ENCODE measurements at places on chromosomes 3 and 15. TPM values are rescaled to one million over a fixed set of nuclear protein-coding genes. Genes with fewer than 3 reads are reported as not detected.

DNA sequence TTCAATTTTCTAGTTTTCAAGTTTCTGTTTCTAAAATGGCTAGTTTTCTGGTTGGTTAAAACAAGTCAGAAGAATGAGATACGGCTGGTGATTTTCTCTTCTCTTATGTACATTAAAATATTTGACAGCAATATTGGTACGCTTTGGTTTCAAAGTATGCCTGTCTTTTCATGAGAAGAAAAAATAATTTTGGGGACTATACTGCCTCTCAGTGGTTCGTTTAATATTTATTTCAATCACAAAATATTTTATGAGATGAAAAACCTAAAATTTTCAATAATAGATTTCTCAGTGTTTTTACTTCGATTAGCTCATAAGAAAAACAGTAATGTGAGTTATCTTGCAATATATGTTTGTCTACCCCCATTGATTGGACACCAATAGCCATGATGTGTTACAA is 72.8 kb upstream of the AADACL2 start:
- H3K27ac ChIP-seq, result no peak overlapping the region
- H3K4me3 ChIP-seq, result no peak overlapping the region
- H3K36me3 ChIP-seq, result no peaks in the 10 kb centered on the region
- DNase-seq, result no peak
- H3K4me1 ChIP-seq, result no peaks in the 10 kb centered on the region
- peaks cover 4% of the 10 kb centered on the region for H3K27me3 ChIP-seq

- H3K27ac ChIP-seq, result peak overlapping the region; percentile 82
- peaks cover 58% of the 10 kb centered on the region for H3K4me1 ChIP-seq
- H3K4me3 ChIP-seq, result peak overlapping the region; percentile 68
- DNase-seq, result no peak
- H3K27me3 ChIP-seq, result peaks cover 22% of the 10 kb centered on the region
Observed at GRCh38 chr3:46348823-46349482, 5.0 kb upstream of the CCR2 start.

DNA sequence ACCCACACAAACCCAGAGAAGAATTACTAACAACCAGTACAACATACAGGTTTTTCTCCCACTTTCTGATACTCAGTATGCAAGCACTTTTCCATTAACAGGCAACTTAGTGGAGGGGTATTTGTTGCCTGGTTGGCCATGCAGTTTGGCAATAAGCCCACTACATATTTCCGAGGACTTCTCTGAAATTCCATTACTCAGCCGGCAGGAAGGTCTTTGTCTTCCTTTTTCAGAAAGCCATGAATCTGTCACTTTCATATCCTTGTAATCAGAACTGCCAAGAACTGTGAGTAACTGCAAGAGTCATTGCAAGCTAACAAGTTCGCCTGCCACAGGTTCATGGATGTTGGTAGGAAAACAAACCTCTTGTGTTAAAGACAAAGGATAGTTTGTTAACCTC is 422.3 kb upstream of the ROBO1 start:
- no peak for DNase-seq
- no peak overlapping the region for H3K27ac ChIP-seq
- no peaks in the 10 kb centered on the region for H3K27me3 ChIP-seq
- no peaks in the 10 kb centered on the region for H3K4me1 ChIP-seq

GRCh38 chr3:24012589-24013269 is 67.6 kb downstream of the NR1D2 start:
- no peaks in the 10 kb centered on the region for H3K27me3 ChIP-seq
- no peaks in the 10 kb centered on the region for H3K4me1 ChIP-seq
- no peak overlapping the region for H3K27ac ChIP-seq
- DNase-seq, result no peak
- no peak overlapping the region for H3K4me3 ChIP-seq

- peaks cover 41% of the 10 kb centered on the region for H3K27me3 ChIP-seq
- H3K4me1 ChIP-seq, result no peaks in the 10 kb centered on the region
- H3K4me3 ChIP-seq, result no peak overlapping the region
- H3K27ac ChIP-seq, result no peak overlapping the region
Observed at GRCh38 chr15:39851500-39852092, 68.5 kb downstream of the GPR176 start.

DNA sequence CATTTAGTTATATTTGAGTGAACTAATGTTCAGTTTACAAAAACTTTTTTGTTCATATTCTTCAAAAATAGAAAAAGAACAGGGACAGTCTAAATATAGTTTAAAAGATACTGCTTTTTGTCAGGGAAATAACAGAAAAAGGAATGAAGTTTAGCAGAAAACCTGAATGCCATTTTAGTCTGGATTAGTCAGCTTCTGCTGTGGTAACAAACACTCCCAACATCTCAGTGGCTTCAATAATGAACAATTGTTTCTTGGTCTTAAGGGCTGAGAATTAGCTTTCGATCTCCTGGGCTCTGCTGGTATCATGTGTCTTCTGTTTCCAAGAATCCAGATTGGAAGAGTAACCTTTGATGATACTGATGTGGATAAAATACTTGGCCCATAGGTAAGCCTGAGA is 12.4 kb upstream of the USP13 start:
- no peak overlapping the region for H3K27ac ChIP-seq
- H3K4me3 ChIP-seq, result no peak overlapping the region
- no peaks in the 10 kb centered on the region for H3K36me3 ChIP-seq
- peaks cover 1% of the 10 kb centered on the region for H3K27me3 ChIP-seq
- H3K4me1 ChIP-seq, result peaks cover 3% of the 10 kb centered on the region

GRCh38 chr3:158104431-158104921 is 1.7 kb downstream of the SHOX2 start:
- peaks cover 79% of the 10 kb centered on the region for H3K27me3 ChIP-seq
- no peak for DNase-seq
- H3K36me3 ChIP-seq, result peaks cover 15% of the 10 kb centered on the region
- no peak overlapping the region for H3K27ac ChIP-seq

DNA sequence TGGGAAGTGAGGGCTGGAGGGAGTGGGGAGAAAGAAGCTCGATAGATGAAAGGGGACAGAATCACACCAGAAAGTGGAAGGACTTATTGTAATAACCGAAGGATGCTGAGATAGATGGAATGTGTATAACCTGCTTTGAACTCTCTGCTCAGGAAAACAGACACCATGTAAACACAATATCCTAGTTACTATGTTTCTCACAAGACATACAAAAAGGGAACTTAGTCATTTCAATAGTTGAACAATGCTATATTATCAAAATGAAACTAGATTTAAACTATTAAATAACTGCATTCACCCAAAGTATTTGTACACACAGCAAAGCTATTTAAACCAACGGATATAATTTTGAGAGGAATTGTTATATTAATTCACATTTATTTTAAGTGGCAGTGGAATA is 108.3 kb upstream of the GADL1 start:
- no peaks in the 10 kb centered on the region for H3K36me3 ChIP-seq
- no peak overlapping the region for H3K27ac ChIP-seq
- H3K4me3 ChIP-seq, result no peak overlapping the region
- H3K4me1 ChIP-seq, result no peaks in the 10 kb centered on the region

- H3K4me3 ChIP-seq, result no peak overlapping the region
- no peak for DNase-seq
- H3K4me1 ChIP-seq, result peaks cover 23% of the 10 kb centered on the region
- no peaks in the 10 kb centered on the region for H3K36me3 ChIP-seq
- peak overlapping the region; percentile 62 for H3K27ac ChIP-seq
Observed at GRCh38 chr15:75153565-75154276, 48.0 kb upstream of the C15orf39 start.

DNA sequence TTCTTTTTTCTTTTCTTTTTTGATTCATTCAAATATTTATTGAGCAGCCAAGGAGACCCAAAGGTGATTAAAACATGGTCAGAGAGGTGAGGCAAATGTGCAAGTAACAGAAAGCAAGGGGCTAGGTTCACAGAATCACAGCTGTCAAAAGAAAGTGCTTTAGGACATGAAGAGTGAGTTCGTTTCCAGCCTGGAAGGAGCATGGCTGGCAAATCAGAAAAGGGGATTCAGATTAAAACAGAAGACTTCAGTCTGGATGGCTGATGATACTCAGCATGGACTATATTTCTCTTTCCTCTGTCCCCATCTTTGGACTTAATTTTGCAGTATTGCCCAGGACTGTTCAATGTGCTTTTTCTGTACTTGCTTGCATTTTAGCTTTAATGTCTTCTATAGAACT is 151.2 kb downstream of the NR1D2 start:
- H3K4me1 ChIP-seq, result no peaks in the 10 kb centered on the region
- DNase-seq, result no peak
- no peak overlapping the region for H3K4me3 ChIP-seq
- H3K27ac ChIP-seq, result no peak overlapping the region

DNA sequence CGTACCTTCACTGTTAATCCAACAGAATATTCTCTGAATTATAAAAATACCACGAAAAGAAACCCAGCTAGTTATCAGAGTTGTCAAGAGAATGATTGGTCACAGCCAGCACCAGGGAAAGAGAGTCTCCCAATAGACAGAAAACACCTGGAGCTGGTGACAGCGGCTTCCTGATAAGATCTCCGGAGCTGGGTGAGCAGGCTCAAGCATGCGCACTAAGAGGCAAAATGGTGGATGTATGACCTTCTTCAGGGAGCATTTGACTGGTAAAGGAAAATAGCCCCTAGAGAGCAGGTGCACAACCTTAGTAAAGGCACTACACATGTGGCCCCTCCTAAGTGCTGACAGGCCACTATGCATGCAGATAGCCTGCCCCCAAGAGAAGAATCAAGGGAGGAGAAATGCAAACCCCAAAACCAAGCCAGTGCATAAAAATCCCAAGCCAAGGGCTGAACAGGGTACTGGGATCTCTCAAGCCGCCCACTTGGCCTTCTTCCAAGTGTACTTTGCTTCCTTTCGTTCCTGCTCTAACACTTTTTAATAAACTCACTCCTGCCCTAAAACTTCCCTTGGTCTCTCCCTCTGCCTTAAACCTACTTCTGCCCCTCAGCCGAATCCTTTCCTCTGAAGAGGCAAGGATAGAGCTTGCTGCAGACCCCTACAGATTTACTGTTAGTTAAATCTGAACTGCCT is 93.2 kb downstream of the UACA start:
- H3K36me3 ChIP-seq, result no peaks in the 10 kb centered on the region
- no peak overlapping the region for H3K4me3 ChIP-seq
- DNase-seq, result no peak
- H3K4me1 ChIP-seq, result peaks cover 18% of the 10 kb centered on the region
- H3K27me3 ChIP-seq, result peaks cover 20% of the 10 kb centered on the region
- H3K27ac ChIP-seq, result no peak overlapping the region

DNA sequence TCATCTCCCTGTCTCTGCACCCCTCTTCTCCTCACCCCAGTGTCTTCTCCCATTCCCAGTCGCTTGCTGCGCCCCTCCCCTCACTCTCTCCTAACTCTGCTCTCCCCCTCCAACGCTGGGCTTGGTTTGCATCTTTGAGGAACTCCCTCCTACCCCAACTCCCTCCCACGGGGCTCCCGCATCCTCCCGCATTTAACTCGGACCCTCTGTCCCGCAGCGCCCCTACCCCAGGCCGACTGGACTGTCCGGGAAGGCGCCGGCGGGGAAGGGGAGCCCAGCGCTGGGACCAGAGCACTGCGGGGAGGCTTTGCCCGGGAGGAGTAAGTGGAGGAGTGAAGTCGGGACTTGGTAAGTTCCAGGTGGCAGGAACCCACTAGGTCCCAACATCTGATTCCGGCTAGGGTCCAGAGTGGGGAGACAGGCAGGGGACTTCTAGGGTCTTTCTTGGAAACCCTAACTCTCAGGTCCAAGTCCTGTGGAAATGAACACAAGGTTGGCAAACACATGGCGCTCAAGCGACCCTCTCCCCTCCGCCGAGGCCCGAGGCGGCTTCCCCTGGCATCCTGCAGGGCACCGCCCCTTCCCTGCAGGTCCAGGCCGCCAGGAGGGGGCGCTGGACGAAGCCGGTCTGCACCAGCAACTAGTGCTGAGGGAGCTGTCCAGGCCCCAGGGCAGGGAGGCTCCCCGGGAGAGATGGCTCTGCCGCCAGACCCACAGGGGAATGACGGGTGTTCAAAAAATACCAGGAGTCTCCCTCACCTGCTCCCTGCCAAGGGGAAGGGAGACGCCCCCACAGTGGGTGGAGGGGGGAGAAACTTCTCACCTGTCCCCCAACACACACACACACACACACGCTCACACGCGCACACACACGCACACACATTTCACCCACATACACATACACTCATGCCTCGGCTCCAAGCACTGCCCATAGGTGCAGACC is 53.2 kb downstream of the LHFPL4 start:
- peaks cover 7% of the 10 kb centered on the region for H3K4me1 ChIP-seq
- peak; percentile 92 for DNase-seq
- H3K27ac ChIP-seq, result no peak overlapping the region
- no peak overlapping the region for H3K4me3 ChIP-seq
- H3K36me3 ChIP-seq, result no peaks in the 10 kb centered on the region

DNA sequence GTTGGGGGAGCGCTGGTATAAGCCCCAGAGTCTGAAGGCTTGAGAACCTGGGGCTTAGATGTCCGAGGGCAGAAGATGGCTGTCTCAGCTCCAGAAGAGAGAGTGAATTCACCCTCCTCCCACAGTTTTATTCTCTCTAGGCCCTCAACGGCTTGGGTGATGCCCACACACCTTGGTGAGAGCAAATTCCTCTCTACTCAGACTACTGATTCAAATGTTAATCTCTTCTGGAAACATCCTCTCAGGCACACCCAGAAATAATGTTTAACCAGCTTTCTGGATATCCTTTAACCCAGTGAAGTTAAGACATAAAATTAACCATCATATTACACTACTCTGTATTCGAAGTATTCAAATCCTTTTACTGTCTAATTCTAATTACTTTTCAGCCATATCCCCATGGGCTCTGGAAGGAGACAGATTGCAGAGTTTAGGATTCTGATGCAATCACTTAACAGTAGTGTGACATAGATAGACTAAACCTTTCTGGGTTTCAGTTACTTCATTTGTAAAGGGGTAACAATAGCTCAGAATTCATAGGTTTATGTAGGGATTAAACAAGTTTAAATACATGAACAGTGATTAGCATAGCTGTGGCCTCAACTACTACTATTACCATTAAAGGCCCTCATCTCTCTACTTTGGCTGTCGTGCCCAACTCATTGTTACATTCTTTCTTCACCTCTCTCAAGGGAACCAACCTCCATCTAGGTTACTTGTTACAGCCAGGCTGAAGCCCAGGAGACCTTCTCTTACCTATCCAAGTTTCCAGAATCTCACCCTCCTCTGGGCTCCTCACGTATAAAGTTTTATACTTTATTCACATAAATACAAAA is 25.7 kb upstream of the ANO10 start:
- no peaks in the 10 kb centered on the region for H3K36me3 ChIP-seq
- H3K4me1 ChIP-seq, result no peaks in the 10 kb centered on the region
- no peak for DNase-seq
- peaks cover 6% of the 10 kb centered on the region for H3K27me3 ChIP-seq
- H3K4me3 ChIP-seq, result no peak overlapping the region

- peaks cover 2% of the 10 kb centered on the region for H3K27me3 ChIP-seq
- H3K27ac ChIP-seq, result no peak overlapping the region
Observed at GRCh38 chr15:100284191-100284590, 57.6 kb downstream of the ADAMTS17 start.

GRCh38 chr3:171176244-171176933 is 149.9 kb upstream of the SLC2A2 start:
- peaks cover 50% of the 10 kb centered on the region for H3K36me3 ChIP-seq
- no peaks in the 10 kb centered on the region for H3K27me3 ChIP-seq
- no peak overlapping the region for H3K27ac ChIP-seq
- no peak for DNase-seq
- peaks cover 33% of the 10 kb centered on the region for H3K4me1 ChIP-seq
- H3K4me3 ChIP-seq, result no peak overlapping the region

Gene FYCO1
- total RNA-seq, result 16.5 TPM

Gene GATM
- total RNA-seq, result 0.65 TPM

Gene FBN1
- total RNA-seq, result 1.0 TPM

Gene NANOGP8
- not detected for total RNA-seq

Gene CD80
- total RNA-seq, result 13.0 TPM

Gene FBXW12
- 0.14 TPM for total RNA-seq

Gene CFAP100
- not detected for total RNA-seq

Gene PLS1
- total RNA-seq, result 4.6 TPM

Gene SCAANT1
- total RNA-seq, result not detected

Gene TMEM115
- total RNA-seq, result 20.5 TPM

Measured in activated CD4-positive, alpha-beta T cell treated with anti-CD3 and anti-CD28 coated beads, Interleukin-2, amount 10 ng/mL, durations not matched to agents 24 days and 14 days (primary cell).